ENCODE measurements at places on chromosomes 2 and 18. TPM values are rescaled to one million over a fixed set of nuclear protein-coding genes. Genes with fewer than 3 reads are reported as not detected.
A peak's percentile ranks its signal among the peaks of the same experiment; 100 is the strongest.

IL1R2 gene
- 11.0 TPM for total RNA-seq

MPP4 gene
- total RNA-seq = not detected

RGPD4 gene
- total RNA-seq = not detected

MROH2A gene
- total RNA-seq = not detected

UGT1A10 gene
- total RNA-seq = not detected

VWC2L gene
- total RNA-seq = not detected

MERTK gene
- total RNA-seq = 3.0 TPM

MRPS9 gene
- total RNA-seq = 24.6 TPM

PNPT1 gene
- total RNA-seq = 21.6 TPM

SULT1C2 gene
- total RNA-seq = not detected

- H3K4me3 ChIP-seq = no peak overlapping the region
- no peak for DNase-seq
- no peak overlapping the region for H3K27ac ChIP-seq
- no peaks in the 10 kb centered on the region for H3K27me3 ChIP-seq
- no peaks in the 10 kb centered on the region for H3K4me1 ChIP-seq
Observed at GRCh38 chr2:128602038-128602698, 283.5 kb upstream of the HS6ST1 start.

DNA sequence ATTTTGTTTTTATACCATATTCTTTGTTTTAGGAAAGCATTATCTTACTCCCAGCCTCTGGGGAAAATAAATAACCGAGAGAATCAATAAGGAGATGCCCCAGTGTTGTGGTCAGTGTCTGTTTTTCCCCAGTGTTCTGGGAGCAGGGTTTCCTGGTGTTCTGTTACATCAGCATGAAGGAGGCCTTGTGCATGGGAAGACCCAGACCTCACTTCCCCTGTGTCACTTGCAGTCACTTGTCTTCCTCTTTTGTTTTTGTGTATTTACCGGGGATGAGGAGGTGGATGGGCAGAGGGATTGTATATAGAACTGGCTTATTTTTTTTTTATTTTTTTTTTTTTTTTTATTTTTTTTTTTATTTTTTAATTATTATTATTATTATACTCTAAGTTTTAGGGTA lies 45.0 kb upstream of the MGAT5 start:
- H3K27me3 ChIP-seq = no peaks in the 10 kb centered on the region
- no peak overlapping the region for H3K4me3 ChIP-seq
- H3K27ac ChIP-seq = no peak overlapping the region
- no peak for DNase-seq
- peaks cover 10% of the 10 kb centered on the region for H3K4me1 ChIP-seq

DNA sequence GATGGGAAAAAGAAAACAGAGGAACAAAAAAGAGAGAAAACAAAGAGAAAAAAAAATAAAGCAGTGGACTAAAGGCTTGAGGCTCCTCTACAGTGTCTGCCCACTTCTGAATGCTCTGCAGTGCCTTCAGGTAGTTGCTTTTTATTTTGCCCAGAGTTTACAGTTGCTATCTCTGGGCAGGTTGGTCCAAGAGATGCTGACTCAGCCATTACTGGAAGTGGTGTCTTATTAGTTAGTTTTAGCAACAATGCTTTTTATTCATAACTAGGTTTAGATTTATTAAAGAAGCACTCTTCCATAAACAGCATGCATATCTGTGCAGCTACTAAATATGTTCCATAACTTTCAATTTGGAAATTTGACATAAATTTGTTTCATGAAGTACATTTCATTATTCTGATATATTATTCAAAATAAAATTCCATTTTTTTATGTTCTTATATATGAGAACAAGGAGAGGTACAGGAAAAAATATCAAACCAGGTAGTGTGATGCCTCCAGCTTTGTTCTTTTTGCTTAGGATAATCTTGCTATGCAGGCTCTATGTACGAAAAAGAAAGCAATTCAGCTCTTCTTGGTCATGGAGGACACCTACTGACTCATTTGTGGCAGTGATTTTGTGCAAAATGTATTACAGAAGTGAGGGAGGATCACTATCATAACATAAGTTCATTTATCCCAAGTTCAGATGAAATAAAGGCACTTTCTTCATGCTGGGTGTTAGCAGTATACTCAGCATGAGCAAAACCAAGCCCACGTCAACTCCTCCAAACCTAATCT lies 69.5 kb downstream of the RPIA start:
- no peak overlapping the region for H3K4me3 ChIP-seq
- peaks cover 33% of the 10 kb centered on the region for H3K36me3 ChIP-seq
- H3K27ac ChIP-seq = no peak overlapping the region
- H3K27me3 ChIP-seq = peaks cover 15% of the 10 kb centered on the region
- DNase-seq = no peak

DNA sequence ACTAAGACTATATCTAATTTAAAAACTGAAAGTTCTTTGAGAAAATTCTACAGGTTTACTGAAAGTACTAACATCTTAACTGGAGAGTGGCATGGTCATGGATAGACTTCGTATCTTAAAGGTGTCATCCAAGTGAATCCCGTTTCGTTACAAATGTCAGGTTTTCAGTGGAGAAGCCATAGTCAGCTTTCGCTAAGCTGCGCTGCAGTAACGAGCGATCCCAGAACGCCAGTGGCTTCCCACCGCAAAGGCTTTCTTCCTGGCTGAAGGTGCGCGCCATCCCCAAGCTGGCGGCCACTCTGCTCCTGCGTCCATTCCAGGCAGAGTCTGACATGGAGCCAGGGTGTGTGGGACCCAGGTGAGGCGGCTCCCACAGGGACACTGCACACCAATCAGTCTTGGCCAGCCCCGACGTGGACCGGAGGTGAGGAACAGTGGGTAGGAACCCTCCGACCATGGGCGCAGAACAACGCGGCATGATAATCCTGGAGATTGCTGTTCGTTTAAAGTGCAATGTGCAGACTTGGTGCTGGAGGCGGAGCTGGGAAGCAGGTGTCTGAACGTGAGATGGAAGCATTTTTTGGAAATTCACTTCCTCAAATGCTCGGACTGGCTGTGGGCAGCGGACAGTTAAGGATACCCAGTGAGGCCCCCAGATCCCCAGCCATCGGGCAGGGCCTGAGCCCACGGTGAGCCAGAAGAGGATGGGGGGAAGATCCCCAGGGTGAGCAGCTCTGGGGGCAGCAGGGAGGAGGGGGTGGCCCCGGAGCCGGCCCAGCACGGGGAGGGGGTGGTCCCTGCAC lies 27.8 kb upstream of the KCNG2 start:
- no peak for DNase-seq
- H3K27ac ChIP-seq = no peak overlapping the region
- H3K4me1 ChIP-seq = no peaks in the 10 kb centered on the region
- H3K4me3 ChIP-seq = no peak overlapping the region
- peaks cover 8% of the 10 kb centered on the region for H3K36me3 ChIP-seq
- peaks cover 19% of the 10 kb centered on the region for H3K27me3 ChIP-seq

- H3K27me3 ChIP-seq = no peaks in the 10 kb centered on the region
- peaks cover 6% of the 10 kb centered on the region for H3K36me3 ChIP-seq
- H3K4me3 ChIP-seq = peak overlapping the region; percentile 93
- peak overlapping the region; percentile 94 for H3K27ac ChIP-seq
- DNase-seq = no peak
Observed at GRCh38 chr2:177393203-177393755, 706 bp downstream of the AGPS start.

GRCh38 chr2:105576440-105577241 lies 168.1 kb upstream of the NCK2 start:
- peaks cover 37% of the 10 kb centered on the region for H3K4me1 ChIP-seq
- H3K27me3 ChIP-seq = no peaks in the 10 kb centered on the region
- peak overlapping the region; percentile 82 for H3K27ac ChIP-seq

- DNase-seq = no peak
- H3K4me3 ChIP-seq = no peak overlapping the region
- H3K36me3 ChIP-seq = no peaks in the 10 kb centered on the region
- no peaks in the 10 kb centered on the region for H3K27me3 ChIP-seq
Observed at GRCh38 chr2:63775191-63775590, 66.5 kb upstream of the UGP2 start.

DNA sequence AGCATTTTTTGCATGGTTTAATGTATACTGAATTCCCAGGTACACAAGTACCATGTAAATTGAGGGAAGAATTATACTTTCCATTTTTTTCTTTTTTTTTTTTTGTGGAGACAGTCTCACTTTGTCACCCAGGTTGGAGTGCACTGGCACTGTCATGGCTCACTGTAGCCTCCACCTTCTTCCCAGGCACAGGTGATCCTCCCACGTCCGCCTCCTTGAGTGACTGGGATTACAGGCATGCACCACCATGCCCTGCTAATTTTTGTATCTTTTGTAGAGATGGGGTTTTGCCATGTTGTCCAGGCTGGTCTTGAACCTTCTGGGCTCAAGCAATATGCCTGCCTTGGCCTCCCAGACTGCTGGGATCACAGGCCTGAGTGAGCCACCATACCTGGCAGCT lies 3.8 kb downstream of the HSPE1 start:
- H3K4me1 ChIP-seq = peaks cover 38% of the 10 kb centered on the region
- peaks cover 22% of the 10 kb centered on the region for H3K36me3 ChIP-seq
- H3K4me3 ChIP-seq = no peak overlapping the region
- no peak for DNase-seq

GRCh38 chr2:39608686-39609441 lies 56.9 kb upstream of the TMEM178A start:
- peaks cover 15% of the 10 kb centered on the region for H3K27me3 ChIP-seq
- H3K4me3 ChIP-seq = no peak overlapping the region
- DNase-seq = no peak
- H3K27ac ChIP-seq = no peak overlapping the region
- no peaks in the 10 kb centered on the region for H3K4me1 ChIP-seq

GRCh38 chr18:74113711-74114110 lies 33.9 kb downstream of the FBXO15 start:
- H3K4me3 ChIP-seq = no peak overlapping the region
- H3K4me1 ChIP-seq = peaks cover 4% of the 10 kb centered on the region
- DNase-seq = no peak
- H3K27ac ChIP-seq = no peak overlapping the region
- H3K27me3 ChIP-seq = no peaks in the 10 kb centered on the region

DNA sequence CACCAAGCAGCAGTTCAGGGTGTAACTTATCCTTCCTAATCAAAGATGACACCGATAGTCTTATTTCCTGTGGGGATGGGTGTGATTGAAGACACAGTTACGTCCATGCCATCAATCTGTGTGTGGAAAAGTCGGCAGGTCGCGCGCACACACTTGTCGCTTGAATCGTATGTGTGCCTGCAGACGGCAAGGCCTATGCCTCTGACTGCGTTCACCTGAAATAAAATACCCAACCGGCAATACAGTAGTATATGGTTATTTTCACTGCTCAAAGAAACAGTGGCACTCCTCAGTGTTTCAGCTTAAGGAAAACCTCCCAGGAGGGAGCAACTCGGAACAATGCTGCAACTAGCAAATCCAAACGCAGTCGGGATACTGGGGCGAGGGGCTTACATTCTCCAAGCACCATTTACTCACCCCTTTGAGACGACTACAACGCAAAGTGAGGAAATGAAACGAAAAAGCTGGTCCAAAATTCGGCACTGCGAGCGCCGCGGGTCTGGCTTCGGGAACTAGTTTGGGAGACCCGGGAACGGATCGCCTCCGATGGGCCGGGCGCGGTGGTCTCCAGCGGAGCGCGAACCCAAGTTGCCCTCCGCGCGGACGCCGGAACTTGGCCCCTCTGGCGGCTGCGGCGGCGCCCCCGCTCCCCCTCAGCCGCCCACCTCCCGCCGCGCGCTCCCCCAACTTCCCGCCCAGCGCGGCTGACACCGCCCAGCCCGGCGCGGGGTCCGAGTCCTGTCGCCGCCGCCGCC lies 675 bp downstream of the PRKD3 start:
- peaks cover 2% of the 10 kb centered on the region for H3K36me3 ChIP-seq
- peak; percentile 25 for DNase-seq
- H3K4me3 ChIP-seq = peak overlapping the region; percentile 97
- peaks cover 39% of the 10 kb centered on the region for H3K27me3 ChIP-seq
- peaks cover 43% of the 10 kb centered on the region for H3K4me1 ChIP-seq

DNA sequence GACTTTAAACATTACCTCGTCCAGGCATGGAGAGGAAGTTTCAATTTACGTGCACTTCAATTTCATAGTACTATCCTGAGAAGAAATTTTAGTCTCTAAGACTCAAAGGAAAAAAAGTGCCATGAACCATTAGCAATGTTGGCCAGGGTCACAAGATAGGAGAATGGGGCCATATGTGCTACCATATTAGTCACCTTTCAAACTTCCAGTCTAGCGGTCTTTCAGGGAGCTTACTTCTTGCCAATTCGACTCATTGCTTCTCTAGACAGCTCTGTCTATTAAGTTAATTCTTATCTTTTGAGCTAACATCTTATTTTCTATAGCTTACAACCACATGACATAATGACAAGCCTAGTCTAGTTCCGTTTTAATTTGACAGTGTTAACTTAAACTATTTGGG lies 129.1 kb downstream of the ANKRD44 start:
- peaks cover 57% of the 10 kb centered on the region for H3K4me1 ChIP-seq
- DNase-seq = no peak
- H3K27me3 ChIP-seq = no peaks in the 10 kb centered on the region
- H3K36me3 ChIP-seq = peaks cover 17% of the 10 kb centered on the region

- H3K4me3 ChIP-seq = no peak overlapping the region
- no peaks in the 10 kb centered on the region for H3K4me1 ChIP-seq
- no peak for DNase-seq
- H3K36me3 ChIP-seq = peaks cover 5% of the 10 kb centered on the region
- no peak overlapping the region for H3K27ac ChIP-seq
Observed at GRCh38 chr2:46410273-46411244, 68.8 kb upstream of the TMEM247 start.

DNA sequence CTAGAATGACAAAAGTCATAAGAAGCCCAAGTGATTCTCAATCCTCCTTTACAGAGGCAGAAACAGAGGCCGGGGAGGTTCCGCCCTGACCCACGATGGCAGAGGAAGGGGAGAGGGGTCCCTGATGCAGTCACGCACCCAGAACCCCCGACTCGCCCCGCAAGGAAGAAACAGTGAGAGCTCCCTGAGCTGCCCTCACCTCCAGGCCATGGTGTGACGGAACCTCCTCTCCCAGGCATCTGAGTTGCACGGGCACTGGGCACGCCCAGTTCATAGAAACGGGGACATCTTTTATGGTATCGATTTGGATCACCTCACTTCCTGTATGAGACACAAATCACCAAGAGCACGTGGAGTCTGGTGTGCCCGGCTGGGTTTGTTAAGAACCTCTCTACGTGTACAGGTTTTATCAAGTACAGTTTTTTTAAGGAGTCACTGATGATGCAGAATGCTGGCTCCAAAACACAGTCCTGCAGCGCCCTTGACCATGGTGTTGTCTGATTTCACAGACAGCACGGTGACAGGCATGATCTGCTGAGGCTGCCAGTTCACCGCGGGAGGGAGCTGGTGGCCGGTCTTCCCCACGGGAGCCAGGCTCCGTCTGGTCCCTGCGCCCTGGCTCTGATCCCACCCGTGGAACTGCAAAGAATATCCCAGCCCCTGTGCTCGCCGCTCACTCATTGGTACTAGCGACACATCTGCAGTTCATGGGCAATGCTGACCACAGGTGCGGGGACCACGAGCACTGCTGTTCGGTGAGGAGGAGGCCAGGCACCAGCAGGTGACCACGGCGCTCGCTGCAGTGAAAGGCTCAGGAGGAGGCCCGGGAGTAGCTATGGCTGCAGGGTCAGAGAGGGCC lies 35.6 kb downstream of the PXDN start:
- H3K27me3 ChIP-seq = no peaks in the 10 kb centered on the region
- H3K36me3 ChIP-seq = no peaks in the 10 kb centered on the region
- no peak for DNase-seq

GRCh38 chr2:21001225-21001946 lies 42.5 kb downstream of the APOB start:
- H3K4me1 ChIP-seq = no peaks in the 10 kb centered on the region
- no peaks in the 10 kb centered on the region for H3K36me3 ChIP-seq
- H3K27ac ChIP-seq = no peak overlapping the region
- H3K4me3 ChIP-seq = no peak overlapping the region
- no peaks in the 10 kb centered on the region for H3K27me3 ChIP-seq
- no peak for DNase-seq

Measured in activated T-cell treated with anti-CD3 and anti-CD28 coated beads, Interleukin-2, amount 50 U/mL, for 72 hours (primary cell).